Tongue (tissue), 3 donors: ENCODE measurements at places on chromosomes 2 and 18.
A peak's percentile ranks its signal among the peaks of the same experiment; 100 is the strongest.

DNA sequence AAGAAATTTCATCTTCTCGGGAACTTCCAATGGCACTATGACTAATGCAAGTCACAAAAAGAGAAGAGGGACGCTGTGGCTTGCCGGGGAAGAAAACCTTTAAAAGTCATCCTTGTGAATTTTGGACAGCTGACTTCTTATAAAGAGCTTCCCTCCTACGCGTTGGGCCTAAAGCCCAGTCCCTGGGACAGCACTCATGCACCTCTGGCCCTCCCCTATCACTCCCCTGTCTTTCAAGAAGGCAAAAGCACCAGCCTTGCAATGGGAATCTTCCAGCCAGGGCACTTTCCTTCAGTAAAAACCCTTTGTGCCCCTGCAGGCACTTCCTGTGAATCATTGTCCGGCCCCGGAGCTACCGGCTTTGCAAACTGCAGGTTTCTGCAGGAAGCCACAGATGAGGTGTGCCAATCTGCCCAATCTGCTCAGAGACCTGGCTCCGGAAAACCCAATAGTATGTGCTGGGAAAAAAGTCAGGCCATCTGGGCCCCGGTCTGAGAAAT is 7.1 kb downstream of the MREG start:
- DNase-seq = no peak

DNA sequence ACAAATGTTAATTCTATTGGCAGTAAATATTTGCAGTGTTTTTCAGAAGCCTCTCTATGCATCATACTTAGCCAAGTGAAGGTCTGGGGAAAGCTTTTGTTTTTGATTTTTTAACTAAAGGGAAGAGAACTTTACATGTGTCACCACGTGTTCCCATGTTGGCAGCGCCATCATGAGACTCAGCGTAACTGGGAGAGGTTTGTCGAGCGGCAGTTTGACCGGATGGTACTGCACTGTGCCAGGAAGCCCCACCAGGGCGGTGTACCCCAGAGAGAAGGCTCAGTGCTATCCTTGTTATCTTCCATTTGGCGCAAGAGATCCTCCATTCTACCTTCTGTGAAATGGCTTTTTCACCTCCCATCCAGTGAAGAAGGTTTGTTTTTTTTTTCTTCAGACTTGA is 38.5 kb downstream of the KIF5C start:
- DNase-seq = no peak

DNA sequence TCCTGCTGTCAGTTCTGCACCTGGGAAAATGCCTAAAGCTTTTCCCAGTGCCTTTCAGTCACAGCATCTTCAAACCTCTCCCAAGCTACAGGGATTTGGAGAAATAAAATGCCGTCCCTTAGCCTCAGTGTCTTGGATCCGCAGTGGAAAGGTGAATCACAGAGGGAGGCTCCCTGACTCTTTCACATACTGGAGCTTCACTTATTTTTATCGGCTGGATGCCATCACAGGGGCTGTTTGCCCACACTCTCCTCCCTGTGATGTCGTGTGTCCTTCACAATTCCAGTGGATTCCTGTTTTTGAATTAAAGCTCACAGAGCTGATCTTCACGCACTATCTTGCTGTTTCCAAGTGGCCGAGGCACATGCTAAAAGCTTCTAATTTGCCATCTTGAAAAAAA is 1303.1 kb upstream of the DDX18 start:
- peak; percentile 3 for DNase-seq

GRCh38 chr2:51697095-51697494 is 665.2 kb upstream of the NRXN1 start:
- peak; percentile 5 for DNase-seq

DNA sequence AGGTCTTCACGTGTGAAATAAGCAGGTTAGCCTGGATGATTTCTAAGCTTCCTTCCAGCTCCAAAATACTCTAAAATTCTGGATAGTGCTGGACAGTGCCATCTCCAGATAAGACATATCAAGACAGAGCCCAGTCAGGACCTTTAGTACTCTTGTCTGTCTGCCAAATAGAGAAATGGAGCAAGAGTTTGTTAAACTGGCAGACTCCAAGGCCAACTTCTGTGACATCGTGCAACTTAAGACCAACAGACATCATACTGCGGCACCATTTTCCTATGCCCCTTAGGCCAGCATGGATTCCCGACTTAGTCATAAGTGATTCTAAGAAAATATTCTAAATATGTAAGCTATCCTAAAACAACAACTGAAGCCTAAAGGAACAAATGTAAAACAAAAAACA is 118.6 kb downstream of the RBMS1 start:
- no peak for DNase-seq

DNA sequence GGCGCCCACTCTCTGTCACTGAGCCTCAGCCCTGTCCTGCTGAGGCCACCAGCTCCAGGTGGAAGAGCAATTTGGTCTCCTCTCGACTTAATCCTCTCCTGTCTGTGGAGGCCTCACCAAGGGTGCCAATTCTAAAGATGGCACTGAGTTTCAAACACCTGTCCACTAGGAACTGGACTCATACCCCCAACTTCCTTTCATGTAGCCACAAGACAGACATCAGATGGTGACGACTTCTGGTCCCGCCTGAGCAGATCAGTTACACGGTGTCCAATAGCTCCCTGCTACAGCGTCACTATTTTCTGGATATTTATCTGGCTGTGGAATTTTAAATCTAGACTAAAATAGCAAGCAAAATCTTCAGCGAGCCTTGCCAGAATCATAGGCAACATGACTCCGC is 24.5 kb upstream of the SP5 start:
- DNase-seq = peak; percentile 64

DNA sequence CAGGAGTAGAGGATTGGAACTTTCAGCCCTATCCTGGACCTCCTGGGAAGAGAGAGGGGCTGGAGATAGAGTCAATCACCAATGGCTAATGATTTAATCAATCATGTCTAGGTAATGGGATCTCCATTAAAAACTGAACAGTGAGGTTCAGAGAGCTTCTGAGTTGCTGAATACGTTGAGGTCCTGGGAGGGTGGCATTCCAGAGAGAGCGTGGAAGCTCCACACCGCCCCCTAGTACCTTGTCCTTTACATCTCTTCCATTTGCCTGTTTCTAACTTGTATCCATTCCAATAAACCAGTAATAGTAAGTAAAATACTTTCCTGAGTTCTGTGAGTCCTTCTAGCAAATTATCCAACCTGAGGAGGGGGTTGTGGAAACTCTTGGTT is 101.7 kb downstream of the B3GNT2 start:
- DNase-seq = no peak

GRCh38 chr2:180591947-180592346 is 388.5 kb upstream of the UBE2E3 start:
- DNase-seq = no peak

GRCh38 chr2:86491088-86491487 is 49.9 kb downstream of the KDM3A start:
- DNase-seq = no peak

DNA sequence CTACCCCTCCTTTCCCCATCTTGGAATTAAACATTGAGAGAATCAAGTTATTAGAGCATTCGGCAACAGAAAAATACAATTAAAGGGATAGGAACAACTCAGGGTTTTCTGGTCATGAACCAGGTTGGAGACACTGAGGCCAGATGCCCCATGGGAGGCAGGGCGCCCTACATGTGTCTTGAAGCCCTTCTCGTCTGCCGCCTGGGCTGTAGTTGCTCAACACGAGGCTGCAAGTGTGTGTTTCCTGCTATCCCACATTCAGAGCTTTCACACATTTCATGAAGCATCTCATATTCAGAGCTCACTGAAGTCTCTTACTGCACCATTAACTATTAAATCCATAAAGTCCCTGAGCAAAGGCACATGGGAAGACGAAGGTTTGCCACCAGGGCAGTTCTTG is 28.8 kb downstream of the TTC39C start:
- no peak for DNase-seq

DNA sequence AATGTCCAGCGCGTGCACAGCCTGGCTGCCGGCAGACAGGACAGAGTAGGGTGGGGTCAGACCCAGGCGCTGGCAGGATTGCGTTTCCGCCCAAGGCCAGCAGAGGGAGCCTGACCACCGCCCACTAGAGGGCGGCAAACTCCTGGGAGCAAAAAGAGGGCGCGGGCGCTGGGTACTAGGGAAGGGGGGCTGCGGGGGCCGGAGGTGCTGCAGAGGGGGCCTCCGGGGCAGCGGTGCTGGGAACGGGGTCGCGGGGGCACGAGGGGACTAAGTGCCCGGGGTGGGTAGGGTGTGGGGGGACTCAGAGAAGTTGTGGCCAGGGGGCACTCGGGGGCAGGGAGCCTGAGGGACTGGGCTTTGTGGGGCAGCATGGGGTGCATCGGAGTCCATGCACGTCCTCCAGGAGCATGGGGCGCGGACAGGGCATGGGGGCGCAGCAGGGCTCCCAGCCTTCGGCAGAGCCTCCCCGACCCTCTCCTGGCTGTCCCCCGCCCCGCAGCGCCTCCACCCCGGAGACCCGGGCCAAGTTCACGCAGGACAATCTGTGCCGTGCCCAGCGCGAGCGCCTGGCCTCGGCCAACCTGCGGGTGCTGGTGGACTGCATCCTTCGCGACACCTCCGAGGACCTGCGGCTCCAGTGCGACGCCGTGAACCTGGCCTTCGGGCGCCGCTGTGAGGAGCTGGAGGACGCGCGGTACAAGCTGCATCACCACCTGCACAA is 3.2 kb downstream of the TEKT4 start:
- peak; percentile 29 for DNase-seq

GRCh38 chr2:35920061-35920460 is 435.5 kb upstream of the CRIM1 start:
- DNase-seq = no peak

DNA sequence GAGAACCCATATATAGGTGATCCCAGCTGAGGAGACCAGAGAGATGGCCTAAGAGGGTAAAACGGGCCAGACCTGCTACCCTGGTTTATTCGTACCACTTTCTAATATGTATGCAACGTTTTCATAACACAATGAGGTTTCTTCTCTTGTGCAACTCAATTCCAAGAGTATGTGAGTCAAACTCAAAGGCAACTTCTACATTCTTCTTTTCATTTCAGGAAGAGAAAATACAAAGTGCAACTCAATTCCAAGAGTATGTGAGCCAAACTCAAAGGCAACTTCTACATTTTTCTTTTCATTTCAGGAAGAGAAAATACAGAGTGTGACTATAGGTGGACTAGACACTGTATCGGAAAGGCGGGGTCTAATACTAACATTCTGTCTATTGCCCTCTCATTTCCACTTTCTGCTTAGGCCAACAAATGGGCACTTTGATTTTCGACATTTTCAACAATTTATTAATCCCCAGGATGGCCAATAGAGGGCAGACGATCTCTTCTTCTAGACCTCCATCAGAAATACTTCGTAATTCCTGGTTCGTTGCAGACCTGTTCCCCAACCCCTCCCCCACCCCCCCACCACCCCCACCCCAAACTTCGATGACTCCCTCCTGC is 3.7 kb upstream of the CRIM1 start:
- DNase-seq = peak; percentile 73

DNA sequence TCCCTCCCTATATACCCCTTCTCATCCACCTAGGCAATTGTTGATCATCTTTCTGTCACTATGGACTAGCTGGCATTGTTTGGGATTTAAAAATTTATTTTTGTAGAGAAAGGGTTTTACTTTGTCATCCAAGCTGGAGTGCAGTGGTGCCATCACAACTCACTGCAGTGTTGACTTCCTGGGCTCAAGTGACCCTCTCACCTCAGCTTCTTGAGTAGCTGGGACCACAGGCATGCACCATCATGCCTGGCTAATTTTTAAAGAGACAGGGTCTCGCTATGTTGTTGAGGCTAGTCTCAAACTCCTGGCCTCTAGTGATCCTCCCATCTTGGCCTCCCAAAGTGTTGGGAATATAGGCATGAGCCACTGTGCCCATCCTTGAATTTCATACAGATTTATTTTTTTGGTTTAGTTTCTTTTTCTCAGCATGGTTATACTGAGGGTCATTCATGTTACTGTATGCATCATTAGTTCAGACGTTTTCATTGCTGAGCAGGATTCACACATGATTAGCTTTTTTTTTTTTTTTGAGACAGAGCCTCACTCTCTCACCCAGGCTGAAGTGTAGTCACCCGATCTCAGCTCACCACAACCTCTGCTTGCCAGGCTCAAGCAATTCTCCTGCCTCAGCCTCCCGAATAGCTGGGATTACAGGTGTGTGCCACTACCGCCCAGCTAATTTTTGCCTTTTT is 8.6 kb upstream of the PCARE start:
- DNase-seq = no peak

DNA sequence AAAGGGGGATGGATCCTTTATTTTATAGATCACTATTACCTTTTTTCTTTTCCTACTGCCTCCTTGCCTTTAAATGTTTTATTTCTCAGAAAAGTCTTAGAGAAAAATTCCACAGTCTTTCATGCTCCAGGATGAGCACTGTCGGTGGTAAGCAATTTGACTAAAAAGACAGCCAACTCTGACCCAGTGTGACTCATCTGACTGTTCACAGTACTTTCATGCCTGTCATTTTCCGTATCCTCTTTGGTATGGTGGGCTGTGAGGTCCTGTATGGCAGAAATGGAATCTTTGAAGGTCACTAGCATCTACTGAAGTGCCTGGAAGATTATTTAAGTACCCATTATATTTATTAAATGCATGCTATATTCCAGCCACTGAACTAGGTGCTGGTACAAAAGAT is 2.1 kb upstream of the RFTN2 start:
- DNase-seq = no peak

DNA sequence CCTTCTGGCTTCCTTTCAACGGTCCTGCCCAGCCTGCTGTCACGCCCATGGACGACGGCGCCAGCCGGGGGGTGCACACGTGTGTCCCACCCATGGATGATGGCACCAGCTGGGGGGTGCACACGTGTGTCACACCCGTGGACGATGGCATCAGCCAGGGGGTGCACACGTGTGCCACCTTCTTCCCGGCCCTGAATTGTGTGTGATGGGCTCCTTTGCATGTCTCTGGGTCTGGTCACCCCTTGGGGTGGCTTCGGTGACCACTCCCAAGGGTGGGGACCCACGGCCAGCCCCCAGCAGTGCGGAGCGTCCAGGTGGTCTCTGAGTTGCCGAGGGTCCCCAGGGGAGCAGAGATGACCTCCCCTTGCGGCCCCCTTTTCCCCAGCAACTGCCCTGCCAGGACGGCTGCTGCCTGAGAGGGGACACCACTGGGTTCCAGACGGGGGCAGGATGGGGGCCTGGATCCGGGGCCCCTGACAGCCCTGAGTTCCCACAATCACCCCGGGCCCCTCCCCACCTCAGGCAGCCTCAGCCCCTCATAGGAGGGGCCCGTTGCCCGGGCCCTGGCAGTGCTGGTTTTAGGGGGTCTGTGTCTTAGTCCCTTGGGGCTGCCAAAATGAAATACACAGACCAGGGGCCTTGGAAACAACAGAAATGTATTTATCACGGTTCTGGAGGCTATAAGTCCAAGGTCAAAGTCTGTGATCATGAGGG is 9.4 kb downstream of the NEU4 start:
- no peak for DNase-seq
